ENCODE measurements at places on chromosomes 5 and 9. TPM values are rescaled to one million over a fixed set of nuclear protein-coding genes. Genes with fewer than 3 reads are reported as not detected.

DNA sequence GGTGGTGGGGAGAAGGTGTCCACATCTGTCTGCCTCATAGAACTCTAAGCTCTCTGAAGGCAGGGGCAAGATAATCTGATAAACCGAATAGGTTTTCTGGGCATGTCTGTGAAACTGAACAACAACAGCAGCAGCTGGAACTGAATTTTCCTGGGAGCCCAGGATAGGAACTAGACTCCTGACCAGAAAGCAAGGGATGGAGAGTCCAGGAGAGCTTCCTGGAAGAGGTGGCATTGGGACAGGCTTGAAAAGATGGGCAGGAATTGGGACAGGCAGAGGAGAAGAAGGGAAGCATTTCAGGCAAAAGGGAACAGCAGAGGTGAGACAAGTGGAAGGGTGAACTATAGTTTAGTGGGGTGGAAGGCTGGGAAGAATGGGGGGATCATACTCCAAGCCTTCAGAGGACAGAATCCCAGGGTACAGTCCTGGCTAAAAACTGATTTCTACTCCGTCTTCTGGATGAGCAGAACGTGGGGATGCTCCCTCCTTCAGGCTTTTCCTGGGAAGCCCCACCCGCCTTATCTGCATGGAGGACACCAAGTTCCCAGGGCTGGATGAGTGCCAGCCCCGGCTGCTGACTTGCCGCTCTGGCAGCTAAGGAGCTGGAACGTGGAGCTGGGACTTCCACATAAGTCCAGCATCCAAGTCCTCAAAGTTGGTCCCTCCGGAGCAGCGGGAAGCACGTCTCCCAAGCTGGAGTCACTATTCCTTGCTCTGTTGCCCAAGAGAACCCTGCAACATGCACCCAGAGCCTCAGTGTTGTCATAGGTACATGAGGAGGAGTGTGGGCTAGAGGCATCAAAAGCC is 13.9 kb upstream of the KIF12 start:
- DNase-seq, result no peak

DNA sequence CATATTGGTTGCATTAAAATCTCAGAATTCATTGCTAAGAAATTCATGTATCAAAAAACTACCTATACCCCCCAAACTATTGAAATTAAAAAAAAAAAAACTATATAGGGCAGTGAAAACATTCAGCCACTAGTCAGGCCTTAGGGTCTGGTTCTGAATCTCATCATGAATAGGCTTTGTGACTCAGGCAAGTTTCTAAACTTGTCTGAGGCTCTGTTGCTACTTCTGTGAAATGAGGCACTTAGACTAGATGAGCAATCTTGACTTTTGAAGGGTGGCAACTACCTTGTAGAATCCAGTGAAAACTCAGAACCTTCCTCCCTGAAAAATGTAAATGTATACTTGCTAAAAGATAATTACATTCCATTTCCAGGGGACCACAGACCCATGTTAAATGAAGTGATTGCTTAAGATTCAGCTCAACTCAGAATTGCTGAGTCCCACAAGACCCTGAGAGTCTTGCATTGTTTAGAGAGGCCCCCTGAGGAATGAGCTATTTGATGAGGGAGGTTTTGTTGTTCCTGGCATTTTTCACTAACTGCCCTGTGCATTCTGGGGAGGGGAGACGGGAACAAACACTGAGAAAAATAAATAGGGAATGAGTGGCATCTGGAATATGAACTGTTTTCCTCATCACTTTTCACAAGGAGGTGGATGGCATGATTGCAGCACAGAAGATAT is 29.5 kb downstream of the RAI14 start:
- DNase-seq, result no peak

DNA sequence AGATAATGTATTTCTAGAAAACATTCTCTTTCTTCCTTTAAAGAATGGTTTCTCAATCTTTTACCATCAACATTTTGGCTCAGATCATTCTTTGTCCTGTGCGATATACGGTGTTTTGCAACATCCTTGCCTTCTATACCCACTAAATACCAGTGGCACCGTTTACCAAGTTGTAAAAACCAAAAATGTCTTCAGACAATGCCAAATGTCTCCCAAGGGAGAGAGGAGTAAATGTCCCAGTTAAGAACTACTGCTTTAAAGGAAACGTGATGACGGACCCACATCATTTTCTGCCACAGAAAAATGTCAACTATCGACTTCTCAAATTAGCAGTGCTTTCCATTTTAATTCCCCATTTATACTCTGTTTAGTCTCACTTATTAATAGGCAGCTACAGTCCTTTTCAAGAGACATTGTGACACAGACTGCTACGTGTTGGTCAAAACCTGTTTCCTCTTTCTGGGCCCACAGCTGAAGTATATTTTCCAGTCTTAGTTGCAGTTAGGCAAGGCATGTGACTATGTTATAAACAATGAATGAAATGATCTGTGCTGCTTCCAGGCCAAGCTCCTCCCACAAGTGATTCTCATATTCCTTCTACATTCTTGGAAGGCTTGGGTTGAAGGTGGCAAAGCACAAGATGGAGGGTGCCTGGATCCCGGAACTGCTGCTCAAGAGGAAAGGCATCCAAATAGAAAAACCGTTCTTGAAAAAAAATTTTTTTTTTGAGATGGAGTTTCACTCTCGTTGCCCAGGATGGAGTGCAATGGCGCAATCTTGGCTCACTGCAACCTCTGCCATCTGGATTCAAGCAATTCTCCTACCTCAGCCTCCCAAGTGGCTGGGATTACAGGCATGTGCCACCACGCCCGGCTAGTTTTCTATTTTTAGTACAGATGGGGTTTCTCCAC is 8.8 kb downstream of the PRXL2C start:
- DNase-seq, result no peak

GRCh38 chr5:11385901-11386293 is 518.3 kb downstream of the CTNND2 start:
- DNase-seq, result no peak

DNA sequence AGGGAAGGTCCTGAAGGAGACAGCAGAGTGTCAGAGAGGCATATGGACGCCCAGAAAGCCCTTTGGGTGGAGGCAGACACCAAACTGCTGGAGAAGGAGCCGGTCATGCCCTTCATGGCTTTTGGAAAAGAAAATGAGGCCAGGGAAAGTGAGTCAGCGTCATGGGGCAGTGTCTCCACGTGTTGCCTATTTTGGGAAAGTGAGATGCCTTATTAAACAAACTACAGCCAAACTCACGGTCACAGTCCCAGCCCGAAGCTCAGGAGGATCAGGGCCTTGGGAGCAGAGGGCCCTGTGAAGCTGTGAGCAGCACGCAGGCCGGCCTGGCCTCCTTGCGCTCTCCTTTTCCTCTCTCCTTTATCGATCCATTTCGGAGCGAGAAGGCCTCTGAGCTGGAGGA is 25.0 kb downstream of the RGS3 start:
- DNase-seq, result no peak

- no peak for DNase-seq
These were observed 9.3 kb downstream of the TPPP start for GRCh38 chr5:683551-684481.

DNA sequence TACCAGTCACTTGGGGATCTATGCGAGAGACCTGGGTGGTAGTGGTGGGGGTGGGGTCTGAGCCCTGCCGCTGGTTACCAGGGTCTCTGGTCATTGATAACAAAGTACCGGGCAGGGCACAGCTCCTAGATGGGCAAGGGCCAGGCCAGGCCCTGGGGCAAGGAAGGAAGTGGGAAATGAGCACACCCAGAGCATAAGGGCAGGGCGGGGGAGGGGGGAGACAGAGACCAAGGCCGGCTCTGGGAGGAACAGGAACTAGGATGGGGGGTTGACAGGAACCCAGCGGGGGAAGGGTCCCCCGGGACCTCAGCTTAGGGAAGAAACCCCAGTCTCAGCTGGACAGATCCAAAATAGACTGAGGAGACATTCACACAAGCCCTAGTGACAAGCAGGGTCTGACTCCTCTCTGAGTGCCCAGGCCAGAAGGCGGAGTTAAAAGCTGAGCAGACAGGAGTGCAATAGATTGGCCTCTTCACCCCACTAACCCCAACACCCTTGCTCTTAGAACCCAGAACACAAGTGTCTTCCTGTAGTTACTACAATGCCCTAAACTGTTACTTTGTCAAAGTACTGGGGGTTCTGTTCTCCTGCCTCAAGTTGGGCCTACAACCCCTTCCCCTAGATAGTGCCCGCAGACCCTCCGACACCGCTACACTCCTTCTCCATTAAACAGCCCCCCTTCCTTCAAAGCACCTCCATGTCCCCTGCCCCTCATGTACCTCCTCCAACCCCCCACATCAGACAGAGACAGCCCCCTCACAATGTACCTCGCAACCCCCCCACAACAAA is 628 bp downstream of the ATOSB start:
- DNase-seq, result no peak

DNA sequence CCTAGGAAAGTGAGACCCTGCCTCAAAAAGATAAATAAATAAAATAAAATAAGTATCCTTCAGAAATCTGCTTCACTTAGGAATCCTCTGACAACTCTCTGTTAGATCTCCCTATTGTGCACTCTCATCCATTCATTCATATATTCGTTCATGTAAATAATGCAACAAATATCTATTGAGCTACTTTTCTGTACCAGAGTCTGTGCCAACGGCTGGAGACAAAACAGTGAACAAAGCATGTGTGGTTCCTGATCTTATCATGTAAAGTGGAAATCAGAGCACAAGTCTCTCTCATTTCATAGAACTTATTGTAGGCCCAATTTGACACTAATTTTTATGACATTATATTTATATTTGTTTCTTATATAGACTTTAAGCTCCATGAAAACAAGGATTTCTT is 40.3 kb upstream of the DAB2 start:
- no peak for DNase-seq

- no peak for DNase-seq
These were observed 74.3 kb downstream of the KIAA0825 start for GRCh38 chr5:94544031-94544650.

DNA sequence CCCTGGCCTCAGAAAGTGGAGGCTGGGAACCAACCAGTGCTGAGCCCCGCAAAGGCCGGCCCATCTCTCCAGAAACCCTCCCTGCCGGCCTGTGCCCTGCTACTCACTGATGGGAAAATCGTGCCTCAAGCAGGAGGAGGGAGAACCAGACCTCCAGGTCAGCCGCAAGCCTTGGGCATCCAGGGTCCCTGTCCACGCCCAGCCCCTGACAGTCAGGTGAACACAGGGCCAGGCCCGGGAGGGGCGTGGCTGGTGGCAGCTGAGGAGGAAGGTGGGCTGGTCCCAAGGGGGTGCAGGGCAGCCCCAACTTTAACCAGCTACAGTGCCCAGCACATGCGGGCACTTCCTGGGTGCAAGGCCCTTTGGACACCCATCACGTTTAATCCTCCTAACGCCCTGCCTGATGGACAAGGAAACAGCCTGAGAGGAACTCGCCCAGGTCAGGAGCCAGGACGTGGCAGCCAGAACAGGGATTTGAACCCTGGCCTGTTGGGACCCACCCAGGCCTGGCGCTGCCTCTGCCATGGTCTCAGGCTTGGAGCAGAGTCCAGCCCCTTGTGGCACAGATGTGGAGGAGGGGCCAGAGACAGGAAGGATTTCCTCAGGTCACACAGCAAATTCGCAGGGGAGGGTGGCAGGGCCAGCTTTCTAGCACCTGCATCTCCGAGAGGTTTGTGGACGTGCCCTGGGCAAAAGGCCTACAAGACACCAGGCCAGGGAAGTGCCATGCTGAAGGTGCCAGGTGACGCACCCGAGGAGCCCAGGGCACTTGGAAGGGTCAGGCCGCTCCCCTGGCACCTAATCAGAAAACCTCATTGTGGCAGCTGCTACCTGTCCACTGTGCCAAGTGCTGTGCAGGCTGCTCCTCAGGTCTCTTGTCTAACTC is 4.5 kb downstream of the RALGDS start:
- DNase-seq, result no peak

Gene ENC1
- 155 TPM for total RNA-seq

Gene GDNF
- 0.10 TPM for total RNA-seq

Gene CDH9
- total RNA-seq, result not detected

Gene FGF1
- 1.5 TPM for total RNA-seq

Gene PTGES
- not detected for total RNA-seq

Gene S100Z
- not detected for total RNA-seq

Gene PHF24
- 0.06 TPM for total RNA-seq

Measured in glomerular endothelial cell (primary cell).